SK-N-SH (cell line): ENCODE measurements at places on chromosomes 5 and 9. TPM values are rescaled to one million over a fixed set of nuclear protein-coding genes. Genes with fewer than 3 reads are reported as not detected.

DMGDH gene
- 0.56 and 0.70 TPM in 2 replicates for polyA plus RNA-seq

ANKRD18B gene
- polyA plus RNA-seq: 2.3 and 2.7 TPM in 2 replicates

BTNL9 gene
- polyA plus RNA-seq: not detected in 2 replicates

GRCh38 chr9:131873891-131874440 lies 134.1 kb upstream of the RAPGEF1 start:
- DNase-seq: no peak

GRCh38 chr5:145775893-145776444 lies 59.2 kb downstream of the PRELID2 start:
- DNase-seq: no peak
